ENCODE measurements at places on chromosomes 1 and 21. TPM values are rescaled to one million over a fixed set of nuclear protein-coding genes. Genes with fewer than 3 reads are reported as not detected.

IFNLR1 gene
- 18.1 TPM for total RNA-seq

OR6K3 gene
- total RNA-seq = not detected

SPATA21 gene
- total RNA-seq = 1.4 TPM

TDRD10 gene
- not detected for total RNA-seq

NOL9 gene
- 25.0 TPM for total RNA-seq
